ENCODE measurements at places on chromosomes 6 and 20.

GRCh38 chr6:127606131-127606562, 29.2 kb downstream of the C6orf58 start:
- peak; percentile 55 for DNase-seq

- no peak for DNase-seq
These were observed 79.2 kb upstream of the BACH2 start for GRCh38 chr6:90375681-90376439.

- DNase-seq = no peak
These were observed 53.2 kb downstream of the MBOAT1 start for GRCh38 chr6:20159098-20159497.

GRCh38 chr20:61775423-61775822, 290.3 kb downstream of the TAF4 start:
- DNase-seq = no peak

DNA sequence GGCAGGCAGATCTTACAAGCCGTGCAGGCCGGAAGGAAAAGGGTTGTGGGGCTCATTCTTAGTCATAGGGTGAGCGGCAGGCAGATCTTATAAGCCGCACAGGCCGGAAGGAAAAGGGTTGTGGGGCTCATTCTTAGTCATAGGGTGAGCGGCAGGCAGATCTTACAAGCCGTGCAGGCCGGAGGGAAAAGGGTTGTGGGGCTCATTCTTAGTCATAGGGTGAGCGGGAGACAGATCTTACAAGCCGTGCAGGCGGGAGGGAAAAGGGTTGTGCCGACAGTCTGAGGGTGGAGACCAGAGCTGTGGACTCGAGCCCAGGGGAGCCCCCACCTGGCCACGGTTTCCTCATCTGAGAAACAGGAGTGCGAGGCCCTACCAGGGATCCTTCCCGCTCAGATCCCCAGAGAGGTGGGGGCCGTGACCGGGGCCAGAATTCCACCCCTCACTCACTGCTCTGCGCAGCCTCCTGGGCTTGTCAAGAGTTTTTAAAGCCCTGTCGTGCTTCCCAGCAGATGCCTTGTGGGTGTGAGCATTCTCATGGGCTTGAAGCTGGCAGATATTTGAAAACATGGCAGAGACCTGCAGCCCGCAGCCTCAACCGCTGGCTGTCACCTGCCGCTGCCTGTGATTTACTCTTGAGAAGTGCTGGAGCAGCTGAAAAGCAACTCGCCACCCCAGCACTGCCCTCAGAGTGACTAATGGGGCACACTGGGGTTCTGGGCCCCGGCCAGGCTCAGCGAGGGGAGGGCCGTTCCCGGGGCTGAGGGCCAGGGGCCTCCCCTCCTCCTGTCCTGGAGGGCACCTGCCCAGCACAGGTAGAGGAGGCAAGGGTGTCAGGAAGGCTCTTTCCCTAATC, 31.9 kb downstream of the NTSR1 start:
- DNase-seq = no peak

DNA sequence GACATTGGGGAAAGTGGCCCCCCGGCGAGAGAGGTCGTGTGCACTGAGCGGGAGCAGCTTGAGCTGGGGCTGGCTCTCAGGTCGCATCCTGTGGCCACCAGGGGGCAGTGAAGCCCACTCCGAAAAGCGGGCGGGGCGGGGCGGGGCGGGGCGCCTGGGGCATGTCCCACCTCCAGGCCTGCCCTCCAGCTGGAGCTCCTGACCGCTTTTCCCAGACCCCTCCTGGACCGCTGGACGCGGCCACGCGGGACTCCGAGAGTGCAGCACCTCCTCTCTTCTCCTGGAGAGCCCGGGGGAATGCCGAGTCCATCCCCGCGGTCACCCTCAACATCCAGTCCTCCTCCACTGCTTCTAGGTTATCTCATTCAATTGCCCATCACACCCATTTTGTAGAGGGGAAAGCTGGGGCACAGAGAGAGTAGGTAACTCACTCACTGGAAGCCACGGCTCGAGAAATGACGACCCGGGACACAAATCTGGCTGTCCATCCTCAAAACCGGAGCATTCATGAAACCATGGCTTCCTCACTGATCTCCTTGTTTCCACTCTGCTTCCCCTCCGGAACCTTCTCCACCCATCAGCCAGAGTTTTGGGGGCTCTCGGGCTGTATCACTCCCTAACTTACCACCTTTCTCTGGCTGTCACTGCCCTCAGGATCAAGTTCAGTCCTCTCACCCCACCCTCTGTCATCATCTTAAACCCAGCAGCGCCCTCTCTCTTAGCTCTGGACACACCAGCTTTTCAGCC, 24.1 kb downstream of the COX4I2 start:
- DNase-seq = peak; percentile 71

Data from NCI-H2171 (cell line).